ENCODE measurements at places on chromosomes 6 and 20. TPM values are rescaled to one million over a fixed set of nuclear protein-coding genes. Genes with fewer than 3 reads are reported as not detected.

The CST9 gene
- not detected for total RNA-seq

The ALDH5A1 gene
- total RNA-seq, result 8.2 TPM

The BPIFA1 gene
- total RNA-seq, result not detected

DNA sequence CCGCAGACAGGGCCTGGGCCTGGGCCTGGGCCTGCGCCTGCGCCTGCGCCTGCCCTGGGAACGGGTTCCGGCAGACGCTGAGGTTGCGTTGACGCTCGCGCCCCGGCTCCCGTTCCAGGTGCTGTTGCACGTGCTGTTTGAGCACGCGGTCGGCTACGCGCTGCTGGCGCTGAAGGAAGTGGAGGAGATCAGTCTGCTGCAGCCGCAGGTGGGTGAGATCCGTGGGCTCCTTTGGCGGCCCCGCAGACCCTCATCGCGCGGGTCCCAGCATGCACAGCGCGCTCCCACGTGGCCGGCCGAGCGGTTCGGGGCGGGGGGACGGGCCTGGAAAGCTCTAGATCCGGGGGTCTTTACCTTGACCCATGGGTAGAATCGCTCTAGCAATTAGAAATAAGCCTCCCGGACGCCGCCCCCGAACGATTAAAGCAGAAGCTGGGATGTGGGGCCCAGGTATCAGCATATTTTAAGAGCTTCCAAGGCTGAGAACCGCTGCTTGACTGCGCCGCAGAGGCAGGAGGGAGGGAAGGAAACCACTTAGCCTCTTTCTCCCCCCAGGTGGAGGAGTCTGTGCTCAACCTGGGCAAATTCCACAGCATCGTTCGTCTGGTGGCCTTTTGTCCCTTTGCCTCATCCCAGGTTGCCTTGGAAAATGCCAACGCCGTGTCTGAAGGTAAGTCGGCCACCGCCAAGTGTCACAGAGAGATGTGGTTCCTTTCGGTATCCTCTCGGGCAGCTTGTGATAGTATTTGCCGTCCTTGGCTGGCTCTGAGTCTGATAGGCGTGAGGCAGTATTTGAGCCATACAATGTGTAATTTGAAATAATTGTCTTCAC is 508 bp downstream of the NOP56 start:
- no peaks in the 10 kb centered on the region for H3K27me3 ChIP-seq
- H3K4me1 ChIP-seq, result no peaks in the 10 kb centered on the region
- no peaks in the 10 kb centered on the region for H3K36me3 ChIP-seq

- no peak for DNase-seq
- no peak overlapping the region for H3K4me3 ChIP-seq
- no peak overlapping the region for H3K27ac ChIP-seq
- no peaks in the 10 kb centered on the region for H3K36me3 ChIP-seq
- H3K4me1 ChIP-seq, result peaks cover 3% of the 10 kb centered on the region
These were observed 254.7 kb upstream of the TAB2 start for GRCh38 chr6:149062653-149063348.

DNA sequence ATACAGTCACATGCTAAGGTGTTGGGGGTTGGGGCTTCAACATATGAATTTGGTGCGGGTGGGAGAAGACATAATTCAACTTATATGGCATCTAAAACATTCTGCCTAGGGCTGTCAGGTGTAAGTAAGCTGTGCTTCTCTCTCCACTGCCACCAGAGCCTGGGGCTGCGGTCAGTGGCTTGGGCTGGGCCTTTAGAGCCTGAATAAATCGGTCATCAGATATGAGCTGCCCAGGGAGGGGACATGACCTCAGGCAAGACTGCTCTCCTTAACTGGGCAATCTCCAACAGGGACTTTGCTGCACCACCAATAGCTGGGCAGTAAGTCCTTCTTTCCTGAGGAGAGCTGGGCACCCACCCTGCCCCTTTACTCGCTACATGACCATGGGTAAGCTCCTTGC is 24.9 kb upstream of the SIRPA start:
- no peak overlapping the region for H3K27ac ChIP-seq
- H3K4me3 ChIP-seq, result no peak overlapping the region
- no peaks in the 10 kb centered on the region for H3K4me1 ChIP-seq
- H3K36me3 ChIP-seq, result no peaks in the 10 kb centered on the region

- no peaks in the 10 kb centered on the region for H3K36me3 ChIP-seq
- no peaks in the 10 kb centered on the region for H3K27me3 ChIP-seq
- no peak overlapping the region for H3K27ac ChIP-seq
- no peak overlapping the region for H3K4me3 ChIP-seq
- no peak for DNase-seq
These were observed 44.8 kb downstream of the AKAP12 start for GRCh38 chr6:151284548-151285017.

DNA sequence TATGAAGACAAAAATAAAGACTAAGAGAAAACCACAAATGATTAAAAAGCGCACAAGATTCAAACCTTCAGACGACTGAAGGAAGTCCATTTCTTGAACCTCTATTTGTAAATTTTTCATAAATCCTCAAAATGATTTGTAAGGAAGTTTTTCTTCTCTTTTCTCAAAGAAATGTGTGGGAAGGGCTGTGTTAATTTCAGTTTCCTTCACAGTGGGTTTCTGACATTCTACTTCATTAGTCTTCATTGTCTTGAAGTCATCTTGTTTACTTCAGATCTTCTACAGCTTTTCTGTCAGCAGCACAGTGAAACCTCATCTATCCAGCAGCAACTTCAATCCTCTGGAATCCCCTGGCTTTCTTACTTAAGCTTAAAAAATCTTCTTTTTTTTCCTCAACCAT is 87.6 kb upstream of the MYLIP start:
- H3K27me3 ChIP-seq, result no peaks in the 10 kb centered on the region
- DNase-seq, result no peak
- H3K4me3 ChIP-seq, result no peak overlapping the region
- no peak overlapping the region for H3K27ac ChIP-seq
- no peaks in the 10 kb centered on the region for H3K36me3 ChIP-seq

DNA sequence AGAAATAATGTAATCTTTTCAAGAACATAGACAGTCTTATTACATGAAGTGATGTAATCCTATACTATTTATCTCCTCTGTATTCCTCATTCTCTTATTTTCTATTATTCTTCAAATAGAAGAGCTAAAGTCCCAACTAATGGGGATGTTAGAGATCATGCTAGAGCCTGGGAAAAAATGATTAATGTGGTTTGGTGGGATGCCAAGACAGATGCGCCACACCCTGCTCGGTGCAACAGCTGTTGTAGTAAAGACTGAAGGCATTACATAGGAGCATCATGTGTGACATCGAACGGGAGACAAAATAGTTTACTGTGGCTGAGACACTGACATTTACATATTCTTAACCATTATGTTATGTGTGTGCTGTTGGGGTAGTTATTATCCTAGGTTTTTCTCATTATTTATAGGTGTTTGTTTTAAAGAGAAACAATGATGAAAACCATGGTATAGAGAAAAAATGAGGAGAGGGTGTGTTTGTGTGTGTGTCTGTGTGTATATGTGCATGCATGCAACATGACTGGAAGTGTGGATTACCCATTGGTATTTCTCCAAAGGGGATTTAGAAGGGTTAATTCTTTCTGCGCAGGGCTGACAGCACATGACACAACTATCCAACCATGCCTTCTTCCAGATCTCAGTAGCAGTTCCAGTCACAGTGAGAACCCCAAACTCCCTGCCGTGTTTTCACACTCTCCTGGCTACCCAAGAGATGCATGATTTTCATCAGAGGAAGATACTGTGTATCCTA is 155.3 kb downstream of the EYA4 start:
- DNase-seq, result no peak
- H3K27ac ChIP-seq, result no peak overlapping the region
- no peaks in the 10 kb centered on the region for H3K4me1 ChIP-seq
- H3K36me3 ChIP-seq, result no peaks in the 10 kb centered on the region
- no peak overlapping the region for H3K4me3 ChIP-seq

DNA sequence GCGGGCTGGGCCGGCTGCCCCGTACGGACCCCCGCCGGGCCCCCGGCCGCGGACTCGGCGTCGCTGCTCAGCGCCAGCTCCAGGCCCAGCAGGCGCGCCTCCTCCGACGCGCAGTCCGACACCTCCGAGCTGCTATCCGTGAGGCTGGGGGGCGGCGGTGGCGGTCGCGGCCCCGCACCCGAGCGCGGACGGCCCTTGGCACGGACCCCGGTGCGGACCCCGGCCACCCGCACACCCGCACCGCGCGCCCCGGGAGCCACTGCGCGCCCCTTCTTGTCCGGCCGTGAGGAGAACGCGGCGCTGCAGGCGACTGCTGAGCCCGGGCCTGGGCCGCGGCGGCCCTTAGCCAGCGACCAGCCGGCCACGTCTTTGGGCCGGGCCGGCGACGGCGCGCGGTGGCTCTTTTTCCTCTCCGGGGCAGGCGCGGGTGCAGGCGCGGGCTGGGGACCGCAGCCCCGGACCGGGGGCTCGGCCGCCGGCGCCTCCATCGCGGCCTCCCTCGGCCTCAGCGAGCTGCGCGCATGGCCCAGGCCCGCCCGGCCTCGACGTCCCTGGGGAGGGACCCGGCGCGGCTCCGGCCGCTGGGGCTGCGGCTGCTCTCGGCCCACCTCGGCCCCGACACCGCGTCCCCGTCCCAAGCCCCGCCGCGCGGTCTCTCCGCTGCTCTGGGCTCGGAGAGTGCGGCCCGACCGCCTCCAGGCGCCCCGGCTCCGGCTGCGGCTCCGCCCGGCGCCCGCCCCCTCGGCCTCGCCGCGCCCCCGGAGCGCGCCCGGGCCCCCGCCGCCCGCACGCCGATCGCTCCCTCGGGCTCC is 12.9 kb upstream of the TLDC2 start:
- no peaks in the 10 kb centered on the region for H3K4me1 ChIP-seq
- DNase-seq, result no peak
- peak overlapping the region; percentile 55 for H3K27ac ChIP-seq
- no peaks in the 10 kb centered on the region for H3K36me3 ChIP-seq
- H3K27me3 ChIP-seq, result no peaks in the 10 kb centered on the region

The PRL gene
- total RNA-seq, result not detected

DNA sequence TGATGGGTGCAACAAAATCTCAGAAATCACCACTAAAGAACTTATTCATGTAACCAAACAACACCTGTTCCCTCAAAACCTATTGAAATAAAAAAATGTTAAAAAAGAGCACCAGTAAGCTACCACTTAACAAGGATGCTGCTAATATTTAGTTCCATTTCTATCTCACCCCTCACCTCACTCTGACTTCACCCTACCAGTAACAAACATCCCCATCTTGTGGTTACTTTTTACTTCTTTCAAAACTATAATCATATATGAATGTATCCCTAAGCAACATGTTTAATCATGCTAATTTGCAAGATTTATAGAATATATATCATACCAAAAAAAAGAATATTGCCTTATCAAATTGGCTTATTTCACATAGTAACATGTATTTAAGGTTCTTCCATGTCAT is 27.4 kb upstream of the SLC24A3 start:
- no peak overlapping the region for H3K4me3 ChIP-seq
- H3K27me3 ChIP-seq, result no peaks in the 10 kb centered on the region
- no peaks in the 10 kb centered on the region for H3K36me3 ChIP-seq
- no peak for DNase-seq

GRCh38 chr20:57851025-57851682 is 141.3 kb upstream of the PMEPA1 start:
- no peak overlapping the region for H3K27ac ChIP-seq
- H3K4me3 ChIP-seq, result no peak overlapping the region
- no peaks in the 10 kb centered on the region for H3K27me3 ChIP-seq
- H3K36me3 ChIP-seq, result no peaks in the 10 kb centered on the region

GRCh38 chr6:79261666-79262065 is 27.2 kb upstream of the HMGN3 start:
- H3K4me1 ChIP-seq, result no peaks in the 10 kb centered on the region
- no peaks in the 10 kb centered on the region for H3K36me3 ChIP-seq
- H3K4me3 ChIP-seq, result no peak overlapping the region

- H3K4me3 ChIP-seq, result no peak overlapping the region
- no peaks in the 10 kb centered on the region for H3K4me1 ChIP-seq
- H3K36me3 ChIP-seq, result peaks cover 2% of the 10 kb centered on the region
These were observed 6.3 kb upstream of the GABRR2 start for GRCh38 chr6:89321131-89321970.

The CTAGE9 gene
- total RNA-seq, result not detected

The TRDN gene
- 0.23 TPM for total RNA-seq

The ZNF311 gene
- total RNA-seq, result 1.1 TPM

GRCh38 chr6:70667256-70667710 is 400 bp upstream of the SMAP1 start:
- H3K36me3 ChIP-seq, result no peaks in the 10 kb centered on the region
- H3K27ac ChIP-seq, result no peak overlapping the region
- H3K27me3 ChIP-seq, result no peaks in the 10 kb centered on the region

The SLC22A1 gene
- 2.5 TPM for total RNA-seq

DNA sequence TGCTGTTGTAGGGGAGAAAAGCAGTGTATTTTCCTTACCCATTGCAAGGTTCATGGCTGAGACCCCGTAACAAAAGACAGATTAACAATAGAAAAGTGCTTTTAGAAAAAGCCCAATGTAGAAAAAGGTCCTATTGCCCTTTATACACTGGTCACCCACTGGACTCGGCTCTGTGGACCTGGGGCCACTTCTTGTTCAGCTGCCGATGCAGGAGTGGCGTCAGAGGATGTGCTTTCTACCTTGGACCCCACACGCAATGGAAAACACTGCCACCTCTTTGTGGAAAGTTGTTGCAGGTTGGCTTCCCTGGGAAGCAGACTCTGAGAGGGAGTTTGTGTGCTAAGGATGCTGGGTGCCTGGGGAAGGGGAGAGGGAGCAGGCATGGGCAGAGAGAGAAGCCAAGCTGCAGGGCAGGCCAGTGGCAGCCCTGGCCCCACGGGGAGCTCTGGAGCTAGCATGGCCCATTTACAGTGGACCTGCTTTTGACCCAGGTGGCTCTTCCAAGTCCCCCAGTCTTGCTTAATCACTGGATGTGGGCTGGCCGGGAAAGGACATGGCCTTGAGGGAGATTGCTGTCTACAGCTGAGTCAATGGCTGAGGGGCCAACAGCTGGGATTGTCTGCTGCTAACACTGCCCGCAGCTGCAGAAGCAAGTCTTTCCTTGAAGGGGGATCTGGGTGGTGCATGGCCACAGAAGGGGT is 142.9 kb downstream of the CDC5L start:
- no peaks in the 10 kb centered on the region for H3K27me3 ChIP-seq
- no peak overlapping the region for H3K4me3 ChIP-seq
- H3K27ac ChIP-seq, result no peak overlapping the region
- no peaks in the 10 kb centered on the region for H3K4me1 ChIP-seq

- no peaks in the 10 kb centered on the region for H3K36me3 ChIP-seq
- H3K27me3 ChIP-seq, result no peaks in the 10 kb centered on the region
- H3K4me3 ChIP-seq, result no peak overlapping the region
- no peak overlapping the region for H3K27ac ChIP-seq
- DNase-seq, result no peak
These were observed 33.0 kb upstream of the CDH4 start for GRCh38 chr20:61219021-61219431.

- H3K27me3 ChIP-seq, result no peaks in the 10 kb centered on the region
- no peak for DNase-seq
- no peaks in the 10 kb centered on the region for H3K4me1 ChIP-seq
- no peak overlapping the region for H3K4me3 ChIP-seq
- H3K27ac ChIP-seq, result no peak overlapping the region
- no peaks in the 10 kb centered on the region for H3K36me3 ChIP-seq
These were observed 7.4 kb upstream of the ADTRP start for GRCh38 chr6:11785774-11786579.

The GMNN gene
- total RNA-seq, result 5.3 TPM

- no peaks in the 10 kb centered on the region for H3K27me3 ChIP-seq
- H3K4me3 ChIP-seq, result no peak overlapping the region
- no peaks in the 10 kb centered on the region for H3K36me3 ChIP-seq
- no peaks in the 10 kb centered on the region for H3K4me1 ChIP-seq
- no peak overlapping the region for H3K27ac ChIP-seq
These were observed 1.8 kb downstream of the BTN3A1 start for GRCh38 chr6:26403893-26404292.
